Activated T-cell treated with anti-CD3 and anti-CD28 coated beads for 1 hour (primary cell): ENCODE measurements at places on chromosomes 7 and 10.

DNA sequence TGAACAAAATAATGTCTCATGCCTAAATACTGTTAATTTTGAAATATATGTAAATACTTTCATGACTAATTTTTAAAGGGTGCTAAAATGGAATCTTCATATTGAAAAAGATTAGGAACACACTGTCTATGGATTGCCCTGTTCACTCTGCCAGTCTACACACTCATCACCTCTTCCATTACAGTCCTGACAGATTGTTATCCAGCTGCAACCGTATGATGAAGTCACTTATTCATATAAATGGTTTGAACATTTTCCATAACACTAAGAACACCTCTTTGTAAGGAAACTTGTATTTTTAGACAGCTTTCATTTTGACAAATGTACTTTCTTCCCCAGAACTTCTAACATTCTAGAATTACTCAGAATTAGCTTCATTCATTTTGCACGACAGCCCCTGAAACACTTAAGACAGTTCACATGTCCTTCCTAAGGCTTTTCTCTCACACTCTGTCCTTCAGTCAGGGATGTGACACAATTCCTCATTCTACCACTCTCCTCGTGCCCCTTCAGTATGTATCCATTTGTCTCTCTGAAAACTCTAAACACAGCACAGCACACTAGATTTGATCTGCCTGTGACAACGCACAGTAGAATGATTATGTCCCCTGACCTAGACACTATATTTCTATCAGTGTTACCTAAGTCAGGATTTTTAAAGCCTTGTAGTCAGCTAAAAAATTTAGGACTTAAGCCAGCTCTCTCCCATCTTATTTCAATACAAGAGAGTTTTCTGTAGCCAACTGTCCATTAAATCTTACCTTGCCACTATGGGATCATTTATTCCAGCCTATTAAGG is 71.9 kb downstream of the ORC5 start:
- DNase-seq, result no peak

DNA sequence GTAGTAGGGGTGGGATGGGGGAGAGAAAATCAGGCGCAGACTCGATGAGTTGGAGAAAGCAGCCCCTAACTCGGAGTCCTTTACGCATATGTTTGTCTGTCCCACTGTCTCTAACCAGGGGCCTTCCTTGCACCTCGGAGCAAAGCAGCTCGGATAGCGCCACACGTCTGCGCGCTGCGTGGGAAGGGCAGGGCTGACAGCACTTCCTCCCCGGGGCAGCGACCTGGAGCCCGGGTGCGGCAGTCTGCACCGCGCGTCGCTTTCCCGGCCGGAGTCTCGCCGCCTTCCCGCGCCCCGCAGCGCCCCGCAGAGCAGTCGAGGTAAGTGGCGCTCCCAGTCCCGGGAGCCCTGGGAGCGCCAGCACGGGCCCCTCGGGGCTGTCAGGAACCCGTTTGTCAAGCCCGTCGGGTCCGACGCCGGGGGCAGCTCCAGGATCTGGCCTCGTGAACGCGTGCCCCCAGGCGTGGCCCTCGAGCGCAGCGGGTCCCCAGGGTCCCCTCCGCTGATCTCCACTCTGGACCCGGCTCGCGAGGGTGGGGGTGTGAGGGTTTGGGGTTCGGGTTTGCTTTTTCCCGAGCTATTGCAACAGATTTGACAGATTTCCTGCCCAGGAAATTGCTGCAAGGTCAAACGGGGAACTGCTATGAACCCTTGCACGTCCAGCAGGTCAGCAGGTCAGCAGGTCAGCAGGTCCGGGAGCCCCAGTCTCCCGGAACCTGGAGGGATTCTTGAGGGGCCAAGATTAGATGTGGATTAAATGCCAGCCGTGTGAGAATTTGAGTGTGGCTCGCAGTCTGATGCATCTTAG is 597 bp downstream of the APBB1IP start:
- DNase-seq, result peak; percentile 60

DNA sequence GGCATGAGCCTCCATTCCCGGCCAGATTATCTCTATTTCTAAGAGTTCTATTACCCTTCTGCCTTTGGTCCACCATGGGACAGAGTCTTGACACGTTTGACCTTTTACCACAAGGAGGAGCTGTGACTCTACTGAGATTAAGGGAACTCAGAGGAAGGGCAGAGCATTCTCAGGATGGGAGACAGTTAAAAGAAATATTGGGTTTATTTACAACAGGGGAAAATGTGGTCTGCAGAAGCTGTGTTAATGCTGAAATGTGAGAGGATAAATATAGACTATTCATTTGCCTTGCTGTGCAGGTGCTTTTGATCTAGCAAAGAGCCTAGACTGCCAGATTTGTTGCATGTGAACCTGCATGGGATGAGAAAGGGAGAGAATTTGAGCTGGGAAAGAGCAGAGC is 45.8 kb upstream of the PRSS58 start:
- no peak for DNase-seq

GRCh38 chr7:97639036-97639435 is 92.8 kb upstream of the TAC1 start:
- no peak for DNase-seq

GRCh38 chr7:111677848-111678247 is 115.6 kb upstream of the IMMP2L start:
- DNase-seq, result no peak

DNA sequence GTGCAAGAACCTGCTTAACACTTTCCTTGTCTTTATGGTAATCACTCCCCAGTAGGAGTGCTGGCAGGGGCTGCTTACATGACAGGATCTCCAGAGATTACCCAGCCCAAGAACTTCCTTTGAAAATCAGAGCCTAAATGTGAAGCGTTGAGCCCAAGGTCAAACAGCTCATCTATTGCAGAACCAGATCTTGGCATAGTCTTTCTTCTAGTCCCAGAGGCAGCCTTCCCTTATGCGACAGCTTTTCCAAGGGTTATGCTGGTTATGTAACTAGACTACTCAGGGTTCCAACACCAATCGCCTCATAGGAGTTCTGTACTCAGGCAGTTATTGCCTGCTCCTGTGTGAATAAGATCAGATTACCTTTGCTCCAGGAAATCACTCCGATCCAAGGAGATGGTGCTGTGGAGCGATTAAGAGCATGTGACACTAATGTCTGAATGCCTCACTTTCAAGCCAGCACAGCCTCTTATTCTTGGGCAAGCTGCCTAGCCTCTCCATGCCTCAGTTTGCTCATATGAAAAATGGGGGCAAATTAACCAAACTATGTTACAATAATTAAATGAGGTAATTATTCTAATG is 8.4 kb upstream of the LGI1 start:
- DNase-seq, result no peak

DNA sequence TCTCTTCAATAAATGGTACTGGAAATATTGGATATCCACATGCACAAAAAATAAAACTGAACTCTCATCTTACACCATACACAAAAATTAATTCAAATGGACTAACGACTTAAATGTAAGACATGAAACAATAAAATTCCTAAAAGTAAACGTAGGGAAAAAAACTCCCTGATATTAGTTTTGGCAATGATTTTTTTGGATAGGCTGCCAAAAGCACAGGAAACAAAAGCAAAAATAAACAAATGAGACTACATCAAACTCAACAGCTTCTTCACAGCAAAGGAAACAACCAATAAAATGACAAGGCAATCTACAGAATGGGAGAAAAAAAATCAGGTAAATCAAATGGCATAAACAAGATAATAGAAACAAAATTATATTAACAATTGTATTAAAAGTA is 65.7 kb downstream of the ORC5 start:
- DNase-seq, result no peak

DNA sequence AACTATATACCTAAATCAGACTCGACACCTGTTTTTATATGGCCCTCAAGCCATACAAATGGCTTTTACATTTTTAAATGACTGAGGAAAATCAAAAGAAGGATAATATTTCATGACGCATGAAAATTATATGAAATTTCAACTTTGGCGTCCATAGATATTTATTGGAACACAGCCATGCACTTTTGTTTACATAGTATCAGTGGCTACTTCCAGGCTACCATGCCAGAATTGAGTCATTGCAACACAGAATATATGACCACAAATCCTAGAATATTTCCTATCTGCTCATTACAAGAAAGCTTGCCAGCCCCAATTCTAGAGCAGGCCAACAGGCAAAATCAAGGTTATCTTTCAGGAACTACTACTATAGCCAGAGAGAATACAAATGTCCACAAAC is 29.3 kb downstream of the AFAP1L2 start:
- DNase-seq, result no peak

- DNase-seq, result no peak
These were observed 7.5 kb downstream of the IFIT1 start for GRCh38 chr10:89399956-89400355.

- DNase-seq, result peak; percentile 62
These were observed 49.7 kb downstream of the DNAJC12 start for GRCh38 chr10:67788028-67788886.

DNA sequence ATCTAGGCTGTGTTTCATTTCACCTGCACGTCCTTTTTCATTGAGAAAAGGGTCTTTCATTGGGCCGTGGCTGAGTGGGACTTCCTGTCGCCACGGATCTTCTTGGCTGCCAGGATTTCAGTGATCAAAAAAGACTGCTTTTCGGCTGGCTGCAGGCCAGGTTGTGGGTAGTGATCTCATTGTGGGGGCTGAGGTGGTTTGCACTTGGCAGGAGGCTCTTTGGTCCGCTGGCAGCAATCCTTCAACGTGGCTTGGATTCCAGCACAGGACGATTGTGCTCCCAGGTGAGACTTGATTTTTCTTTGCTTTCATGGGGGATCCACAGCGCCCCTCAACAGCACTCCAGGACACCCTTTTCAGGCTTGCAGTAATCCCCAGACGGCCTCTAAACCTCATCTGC is 29.0 kb upstream of the ZNF273 start:
- no peak for DNase-seq

- no peak for DNase-seq
These were observed 55.9 kb downstream of the ITIH5 start for GRCh38 chr10:7610651-7611389.

DNA sequence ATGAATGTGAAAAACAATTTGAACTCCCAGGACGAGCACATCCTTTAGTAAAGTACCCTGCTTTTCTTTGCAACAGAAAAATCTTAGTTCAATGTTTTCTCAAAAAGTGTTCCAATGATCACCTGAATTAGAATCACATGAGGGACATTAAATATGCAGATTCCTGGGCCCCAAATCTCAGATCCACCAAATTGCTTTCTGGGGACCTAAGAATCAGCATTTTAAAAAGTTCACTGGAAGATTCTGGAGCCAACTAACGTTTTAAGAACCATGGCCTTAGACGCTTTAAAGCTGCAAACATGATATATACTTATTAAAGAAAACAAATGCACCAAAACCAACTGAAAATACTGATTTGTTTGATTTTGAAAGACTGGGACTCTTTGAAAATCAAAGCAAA is 143.4 kb upstream of the TMEM168 start:
- DNase-seq, result no peak

- no peak for DNase-seq
These were observed 23.2 kb downstream of the RNF216 start for GRCh38 chr7:5758286-5758685.

GRCh38 chr7:7671361-7671760 is 30.8 kb downstream of the UMAD1 start:
- DNase-seq, result no peak

DNA sequence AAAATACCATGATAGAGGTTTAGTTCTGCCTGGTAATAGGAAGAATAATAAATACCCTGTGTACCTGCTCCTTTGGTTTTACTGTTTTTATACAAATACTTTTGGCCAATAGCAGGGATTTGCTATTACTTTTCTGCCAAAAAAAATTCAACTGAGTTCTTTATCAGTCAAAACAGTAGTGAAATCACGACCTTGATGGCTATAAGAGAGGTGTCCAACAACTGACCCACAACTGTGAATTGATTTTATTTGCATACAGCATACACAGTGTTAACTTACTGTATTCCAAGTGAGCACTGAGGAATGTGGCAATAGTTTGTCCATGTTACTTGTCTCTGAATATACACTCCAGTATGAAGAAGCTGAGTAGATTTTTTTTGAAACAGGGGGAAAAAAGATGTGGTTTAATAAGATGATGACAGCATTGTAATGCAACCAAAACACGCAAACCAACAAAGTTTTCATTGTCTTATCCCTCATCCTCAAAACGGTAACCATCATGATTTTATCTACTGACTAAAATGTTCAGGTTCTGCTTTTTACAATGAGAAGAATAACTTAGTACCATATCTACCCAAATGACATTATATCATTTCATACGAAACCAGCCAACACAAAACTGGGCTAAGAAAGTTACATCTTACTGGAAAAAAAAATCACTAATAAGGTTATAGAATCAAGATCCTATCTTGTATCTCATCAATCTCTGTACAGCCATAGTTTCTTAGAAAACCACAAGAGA is 63.3 kb downstream of the GSAP start:
- no peak for DNase-seq

DNA sequence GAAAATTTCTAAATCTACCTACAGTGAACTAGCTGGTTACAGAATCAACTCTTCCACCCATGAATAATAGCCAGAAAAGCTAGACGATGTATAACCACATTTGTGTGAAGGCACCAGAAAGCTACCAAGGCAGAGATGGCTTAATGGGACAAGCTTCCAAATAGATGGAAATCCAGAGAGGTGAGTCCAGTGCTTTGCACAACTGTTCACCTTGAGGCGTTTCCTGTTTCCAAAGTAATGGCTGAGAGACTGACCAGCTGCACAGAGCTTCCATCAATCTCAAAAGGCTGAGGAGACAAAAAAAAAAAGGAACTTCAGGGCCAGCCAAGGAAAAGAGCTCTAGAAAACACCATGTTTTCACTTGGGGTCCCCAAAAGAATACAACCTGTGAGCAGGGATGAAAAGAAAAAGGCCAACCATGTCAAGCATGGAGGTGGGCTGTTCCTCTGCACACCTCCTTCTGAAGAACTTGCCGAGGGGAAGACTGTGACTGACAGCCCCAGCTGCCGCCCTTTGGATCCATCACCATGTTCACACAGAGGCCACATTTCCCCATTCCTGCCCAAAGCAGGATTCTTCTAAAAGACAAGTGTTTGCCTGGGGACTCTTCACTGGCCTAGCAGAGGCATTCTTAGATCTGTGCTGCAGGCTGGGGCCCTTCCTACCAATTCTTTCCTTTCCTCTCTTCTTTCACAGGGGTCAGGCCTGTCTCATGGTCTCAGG is 72.9 kb downstream of the ARHGAP21 start:
- no peak for DNase-seq

DNA sequence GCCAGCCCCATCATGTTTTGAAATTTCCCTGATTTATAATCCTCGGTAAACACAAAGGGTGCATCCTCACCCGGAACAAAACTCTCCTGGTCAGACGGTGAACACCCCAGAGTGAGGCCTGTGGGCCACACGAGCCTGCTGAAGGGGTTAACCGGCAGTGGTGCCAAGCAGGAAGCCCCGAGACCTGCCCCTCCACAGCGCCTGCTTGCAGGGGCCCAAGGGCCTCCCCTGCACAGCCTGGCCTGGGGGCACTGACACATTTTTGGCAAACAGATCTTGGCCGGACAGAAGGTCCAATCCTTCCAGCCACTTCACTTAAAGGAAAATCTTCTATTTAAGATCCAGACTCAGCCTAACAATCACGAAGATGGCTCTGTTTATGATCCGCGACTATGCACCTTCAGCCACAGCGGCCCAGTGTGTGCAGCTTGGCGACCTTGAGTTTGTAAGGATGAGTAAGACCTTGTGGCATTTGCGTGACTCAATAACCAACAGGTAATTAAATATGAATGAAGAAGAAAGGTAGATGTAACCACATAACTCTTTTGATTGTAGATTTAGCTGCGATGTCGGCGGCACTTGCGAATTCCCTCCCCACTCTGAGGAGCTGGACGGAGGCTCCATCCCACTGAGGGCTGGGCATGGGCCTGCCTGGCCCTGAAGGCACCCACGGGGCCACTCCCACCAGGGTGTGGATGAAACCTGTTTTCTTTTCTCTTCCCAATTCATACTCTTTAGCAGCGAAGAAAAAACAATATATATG is 328.2 kb downstream of the DNAJB6 start:
- DNase-seq, result no peak
